Cerebellar cortex (tissue), 1 donor: ENCODE measurements at places on chromosomes 16 and 17.

DNA sequence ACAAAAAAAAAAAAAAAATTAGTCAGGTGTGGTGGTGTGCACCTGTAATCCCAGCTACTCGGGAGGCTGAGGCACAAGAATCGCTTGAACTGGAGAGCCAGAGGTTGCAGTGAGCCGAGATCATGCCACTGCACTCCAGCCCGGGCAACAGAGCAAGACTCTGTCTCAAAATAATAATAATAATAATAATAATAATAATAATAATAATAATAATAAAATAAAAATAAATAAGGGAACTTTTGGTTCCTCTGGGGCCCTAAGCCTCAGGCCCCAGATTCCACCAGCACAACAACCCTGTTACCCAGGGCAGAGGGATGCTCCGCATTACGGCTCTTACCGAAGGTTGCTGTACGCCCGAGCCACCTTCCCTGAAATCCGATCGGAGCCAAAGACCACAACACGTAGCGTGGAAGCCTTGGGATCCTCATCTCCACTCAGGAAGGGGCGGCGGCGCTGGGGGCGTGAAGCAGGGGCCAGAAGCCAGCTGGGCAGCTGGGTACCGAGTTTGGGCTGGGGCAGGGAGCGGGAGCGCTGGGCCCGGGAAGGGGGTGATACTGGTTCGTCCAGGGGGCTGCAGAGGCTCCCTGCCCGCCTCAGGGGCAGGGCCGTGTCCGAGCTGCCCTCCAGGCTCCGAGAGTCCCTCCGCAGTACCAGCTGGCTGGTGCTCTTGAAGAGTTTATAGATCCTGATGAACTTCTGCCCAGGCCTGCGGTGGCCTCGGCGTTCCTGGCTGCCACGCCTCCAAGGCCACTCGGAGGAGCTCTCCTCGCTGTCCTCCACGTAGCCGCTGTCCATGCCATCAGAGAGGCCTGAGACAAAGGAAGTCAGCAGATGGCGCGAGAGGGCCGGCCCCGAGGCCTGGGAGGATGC, 20.6 kb upstream of the PIK3R6 start:
- peak; percentile 23 for DNase-seq

GRCh38 chr17:1604831-1605528, 23.7 kb downstream of the SLC43A2 start:
- DNase-seq = no peak

GRCh38 chr17:32876417-32877163, at the start of gene MYO1D:
Gene MYO1D, minus strand, starts transcription at chr17:32877124. Its CDS starts 252 bp downstream, at chr17:32876872.
- DNase-seq = peak; percentile 24

DNA sequence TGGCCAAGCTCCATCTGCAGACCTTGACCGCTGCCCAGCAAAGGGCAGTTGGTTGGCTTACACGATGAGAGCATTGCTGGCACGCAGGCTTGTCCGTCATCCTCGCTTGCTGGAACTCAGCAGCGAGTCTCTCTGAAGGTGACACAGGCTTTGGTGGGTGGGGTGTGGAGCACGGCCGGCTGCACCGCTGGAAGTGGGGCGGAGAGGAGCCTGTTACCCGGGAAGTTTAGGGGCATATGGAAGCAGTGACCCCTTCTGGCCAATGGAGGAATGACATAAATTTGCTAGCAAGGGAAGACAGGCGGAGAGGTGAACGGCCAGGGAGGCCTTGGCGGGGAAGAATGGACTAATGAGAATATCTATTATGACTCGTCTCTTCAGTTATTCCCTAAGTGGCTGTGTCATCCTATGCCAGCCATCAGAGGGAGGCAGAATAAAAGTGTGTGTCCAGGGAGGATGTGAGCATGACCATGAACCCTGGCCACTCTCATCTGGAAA, 65.9 kb upstream of the SDK2 start:
- peak; percentile 47 for DNase-seq

GRCh38 chr17:76153640-76154039, 12.6 kb upstream of the FOXJ1 start:
- no peak for DNase-seq

GRCh38 chr16:3637371-3637923, 17.0 kb upstream of the DNASE1 start:
- DNase-seq = no peak

- DNase-seq = no peak
These were observed 36.6 kb upstream of the CHMP6 start for GRCh38 chr17:80955078-80955477.

DNA sequence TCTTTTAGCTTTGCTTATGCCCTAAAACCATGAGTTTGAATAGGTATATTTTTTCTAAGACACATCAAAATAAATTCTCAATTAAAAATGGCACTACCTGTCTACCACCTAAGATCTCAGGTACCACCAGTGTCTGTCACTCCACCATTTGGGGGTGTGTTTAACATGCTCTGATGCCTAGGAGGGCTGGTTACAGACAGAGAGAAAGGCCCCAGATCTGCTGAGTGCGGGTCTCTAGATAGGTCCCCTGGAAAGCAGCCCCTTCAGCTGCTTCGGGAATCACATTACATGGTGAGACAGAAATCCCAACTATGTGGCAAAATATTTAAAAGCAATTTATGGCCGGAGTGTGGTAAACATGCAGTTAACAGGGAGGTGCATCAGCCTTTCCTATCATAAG, 653 bp upstream of the VAC14 start:
- no peak for DNase-seq

DNA sequence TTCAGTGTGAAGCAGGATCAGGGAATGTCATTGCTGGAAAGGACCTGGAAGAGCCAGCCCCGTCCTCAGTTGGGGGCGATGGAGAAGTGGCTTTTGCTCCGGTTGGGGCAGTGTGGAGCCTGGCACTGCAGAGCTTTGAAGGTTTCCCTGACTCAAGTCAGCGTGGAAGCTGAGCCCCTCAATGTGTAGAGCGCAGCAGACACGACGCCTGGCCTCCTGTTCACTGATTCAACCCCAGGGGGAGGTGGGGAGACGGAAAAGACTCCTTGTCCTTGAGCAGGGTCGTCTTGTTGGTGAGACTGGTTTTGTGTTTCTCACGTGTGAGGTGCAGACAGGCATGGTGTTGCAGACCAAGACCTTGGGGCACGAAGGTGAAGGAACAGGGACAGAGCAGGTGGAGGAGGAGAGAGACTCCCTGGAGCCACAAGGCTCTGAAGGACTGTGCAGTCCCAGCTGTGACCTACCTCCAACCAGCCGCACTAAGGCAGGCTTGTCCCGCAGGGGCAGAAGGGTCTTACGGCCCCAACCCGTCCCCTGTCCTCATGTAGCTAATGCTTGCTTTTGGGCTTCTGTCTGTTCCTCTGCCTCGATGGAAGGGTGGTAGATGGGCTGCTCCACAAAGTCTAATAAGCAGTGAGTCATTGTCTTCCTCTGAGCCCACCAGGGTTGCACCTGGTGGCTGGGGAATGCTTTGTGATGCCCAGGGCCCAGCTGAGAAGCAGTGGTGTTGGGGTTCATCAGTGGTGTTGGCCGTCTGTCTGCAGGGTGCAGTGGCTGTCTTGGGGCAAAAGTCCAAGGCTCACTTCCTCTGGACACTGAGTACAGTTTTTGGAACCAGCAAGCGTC, 47.8 kb downstream of the MPRIP start:
- DNase-seq = no peak

DNA sequence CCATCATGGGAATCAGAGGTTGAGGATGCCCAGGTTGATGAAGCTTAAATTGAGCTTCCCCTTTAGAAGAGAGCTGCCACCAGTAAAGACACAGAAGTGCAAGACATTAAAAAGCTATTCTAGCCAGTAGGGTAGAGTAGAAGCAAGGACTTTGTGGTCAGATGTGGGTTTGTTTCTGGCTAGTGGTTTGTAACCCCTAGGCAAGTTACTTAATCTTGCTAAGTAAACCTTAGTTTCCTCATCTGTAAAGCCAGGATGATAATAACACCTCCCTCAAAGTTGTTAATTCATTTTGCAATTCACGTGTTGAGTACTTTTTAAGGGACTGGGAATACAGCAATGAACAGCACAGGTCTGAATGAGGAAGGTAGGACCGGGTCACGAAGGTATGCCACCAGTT, 3.6 kb downstream of the SNTB2 start:
- no peak for DNase-seq

- DNase-seq = peak; percentile 38
These were observed at the start of gene NKD1 for GRCh38 chr16:50548125-50548908. Gene NKD1, plus strand, starts transcription at chr16:50548396. Its CDS starts 158 bp downstream, at chr16:50548554.

DNA sequence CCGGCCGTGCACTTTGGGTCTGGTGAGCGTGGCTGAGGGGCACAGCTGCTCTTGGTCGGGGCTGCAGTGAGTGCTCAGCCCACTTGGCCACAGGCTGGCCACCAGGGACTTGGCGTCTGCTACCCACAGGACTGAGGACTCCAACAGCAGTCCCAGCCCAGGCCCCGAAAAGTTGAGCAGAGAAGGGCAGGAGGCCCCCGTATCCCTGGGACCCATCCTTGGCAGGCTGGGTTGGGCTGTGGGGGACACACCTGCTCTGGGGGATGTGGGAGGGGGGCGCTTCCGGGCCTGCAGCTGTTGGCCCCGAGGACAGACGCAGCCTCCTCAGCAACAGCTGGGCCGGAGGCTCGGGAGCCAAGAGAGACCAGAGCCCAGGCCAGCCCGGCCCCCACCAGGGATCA, 19.4 kb upstream of the SSTR5 start:
- DNase-seq = no peak

- DNase-seq = peak; percentile 5
These were observed 14.3 kb upstream of the NAT9 start for GRCh38 chr17:74790161-74791058.

- no peak for DNase-seq
These were observed 4.9 kb upstream of the RBL2 start for GRCh38 chr16:53429221-53429943.

DNA sequence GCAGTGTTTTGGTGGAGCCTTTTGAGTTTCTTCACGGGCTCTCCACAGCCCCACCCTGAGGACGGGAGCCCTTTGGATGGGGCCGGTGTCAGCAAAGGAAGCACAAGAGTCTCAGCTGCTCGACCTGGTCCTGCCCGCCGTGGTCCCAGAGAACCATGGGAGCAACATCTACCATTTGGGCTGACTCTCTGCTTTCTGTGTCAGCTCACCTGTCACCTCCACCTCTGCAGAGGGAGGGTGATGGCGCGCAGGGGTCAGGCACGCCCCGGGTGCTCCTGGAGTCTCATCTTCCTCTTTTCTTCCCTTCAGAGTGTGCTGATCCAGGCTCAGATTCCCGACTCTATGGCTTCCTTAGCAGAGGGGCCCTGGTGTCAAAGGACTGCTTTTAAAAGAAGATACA, 171.7 kb downstream of the LAT start:
- no peak for DNase-seq

GRCh38 chr16:78929841-78930240, 670.7 kb downstream of the MAF start:
- no peak for DNase-seq

DNA sequence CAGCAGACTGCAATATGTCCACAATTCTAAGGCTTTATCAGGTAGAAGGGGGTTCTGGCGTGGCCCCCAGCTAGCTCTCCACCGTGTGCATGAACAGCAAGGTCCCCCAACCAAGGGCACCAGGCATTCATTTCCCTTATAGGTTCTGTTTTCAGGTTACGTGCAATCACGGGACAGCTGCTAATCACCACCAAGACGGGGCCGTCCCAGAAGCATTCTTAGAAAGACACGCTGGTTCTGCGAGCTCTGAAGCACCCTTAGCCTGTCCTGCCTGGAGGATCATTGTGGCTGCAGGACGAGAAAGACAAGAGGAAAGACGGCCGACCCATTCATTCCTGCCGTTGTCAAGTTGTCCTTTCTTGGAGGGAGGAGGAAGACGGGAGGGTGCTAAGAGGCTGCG, 302.9 kb downstream of the SOX9 start:
- DNase-seq = no peak

DNA sequence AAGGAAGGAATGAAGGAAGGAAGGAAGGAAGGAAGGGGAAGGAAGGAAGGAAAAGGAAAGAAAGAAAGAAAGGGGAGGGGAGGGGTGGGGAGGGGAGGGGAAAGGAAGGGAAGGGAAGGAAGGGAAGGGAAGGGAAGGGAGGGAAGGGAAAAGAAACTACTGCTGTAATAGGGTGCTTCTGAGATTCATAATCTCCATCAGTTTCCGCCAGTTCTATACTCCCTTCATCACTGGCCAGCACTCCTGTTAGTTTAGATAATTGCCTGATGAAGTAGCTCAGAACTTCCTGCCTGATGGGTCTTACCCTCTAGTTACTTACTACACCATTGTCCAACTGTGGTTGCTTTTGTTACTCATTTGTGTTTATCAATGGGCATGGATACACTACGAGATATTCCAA, 2.0 kb upstream of the KRTAP9-6 start:
- DNase-seq = no peak

- no peak for DNase-seq
These were observed 218.6 kb upstream of the ASIC2 start for GRCh38 chr17:33511670-33512069.
